ENCODE measurements at places on chromosomes 6 and 20. TPM values are rescaled to one million over a fixed set of nuclear protein-coding genes. Genes with fewer than 3 reads are reported as not detected.

GRCh38 chr20:50980071-50980681 lies 21.6 kb downstream of the MOCS3 start:
- no peak for DNase-seq
- H3K36me3 ChIP-seq = no peaks in the 10 kb centered on the region
- no peak overlapping the region for H3K4me3 ChIP-seq
- H3K27me3 ChIP-seq = peaks cover 13% of the 10 kb centered on the region
- no peak overlapping the region for H3K27ac ChIP-seq

The CALHM5 gene
- 5.2 TPM for total RNA-seq

DNA sequence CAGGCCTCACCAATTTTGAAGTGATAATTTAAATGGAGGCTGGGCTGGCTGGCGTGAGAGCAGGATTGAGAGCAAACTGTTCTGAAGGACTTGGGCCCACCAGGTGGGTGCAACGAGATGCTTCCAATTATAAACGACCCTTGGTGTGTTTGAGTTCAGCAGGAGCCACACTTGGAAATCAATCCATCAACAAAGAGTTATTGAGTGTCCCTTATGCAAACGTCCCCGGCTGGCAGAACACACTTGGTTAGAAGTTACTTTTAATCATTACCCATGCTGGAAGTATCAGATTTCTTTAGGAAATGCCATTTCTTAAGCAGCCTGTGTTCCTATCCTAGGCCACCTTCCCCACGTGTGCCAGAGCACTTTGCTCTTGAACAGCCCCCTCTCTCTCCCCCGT lies 37.8 kb upstream of the ZNF831 start:
- no peaks in the 10 kb centered on the region for H3K4me1 ChIP-seq
- no peaks in the 10 kb centered on the region for H3K36me3 ChIP-seq
- no peaks in the 10 kb centered on the region for H3K27me3 ChIP-seq
- H3K27ac ChIP-seq = no peak overlapping the region

The ESR1 gene
- 5.4 TPM for total RNA-seq

The PXDC1 gene
- total RNA-seq = 108 TPM

The EDN3 gene
- not detected for total RNA-seq

- no peaks in the 10 kb centered on the region for H3K27me3 ChIP-seq
- H3K4me1 ChIP-seq = peaks cover 6% of the 10 kb centered on the region
- DNase-seq = no peak
- H3K4me3 ChIP-seq = no peak overlapping the region
- H3K27ac ChIP-seq = peak overlapping the region; percentile 42
Observed at GRCh38 chr6:11412011-11412424, 125.5 kb upstream of the TMEM170B start.

DNA sequence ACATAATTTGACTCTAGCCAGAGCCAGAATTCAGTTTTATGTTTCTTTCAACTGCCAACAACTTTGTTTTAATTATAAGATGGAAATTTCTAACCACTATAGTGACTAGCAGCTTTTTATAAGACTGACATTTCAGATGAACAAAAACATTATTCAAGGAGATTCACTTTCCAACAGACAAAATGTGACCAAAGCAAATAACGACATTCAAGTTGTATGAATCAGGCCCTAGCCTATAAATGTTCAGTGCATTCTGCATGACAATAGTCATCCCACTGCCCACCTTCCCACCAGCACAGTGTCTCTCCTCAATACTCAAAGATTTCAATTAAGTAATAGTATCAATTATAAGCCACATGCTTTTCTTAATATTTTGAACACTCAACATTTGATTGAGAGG lies 200.7 kb downstream of the KHDC1L start:
- H3K27ac ChIP-seq = no peak overlapping the region
- no peak overlapping the region for H3K4me3 ChIP-seq
- H3K4me1 ChIP-seq = no peaks in the 10 kb centered on the region
- no peaks in the 10 kb centered on the region for H3K36me3 ChIP-seq

The GNAS-AS1 gene
- 0.42 TPM for total RNA-seq

DNA sequence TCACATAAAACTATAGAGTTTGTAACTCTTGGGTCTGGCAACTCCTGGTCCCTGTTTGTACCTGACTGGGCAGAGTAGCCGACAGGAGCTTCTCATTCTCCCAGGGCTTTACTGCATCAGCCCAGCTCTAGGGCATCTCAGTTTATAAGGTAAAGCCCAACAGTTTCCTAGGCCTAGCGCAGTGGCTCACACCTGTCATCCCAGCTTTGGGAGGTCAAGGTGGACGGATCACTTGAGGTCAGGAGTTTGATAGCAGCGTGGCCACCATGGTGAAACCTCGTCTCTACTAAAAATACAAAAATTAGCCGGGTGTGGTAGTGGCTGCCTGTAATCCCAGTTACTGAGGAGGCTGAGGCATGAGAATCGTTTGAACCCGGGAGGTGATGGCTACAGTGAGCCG lies 47.8 kb downstream of the ATP9A start:
- no peak for DNase-seq
- H3K4me1 ChIP-seq = no peaks in the 10 kb centered on the region
- no peak overlapping the region for H3K27ac ChIP-seq
- H3K36me3 ChIP-seq = no peaks in the 10 kb centered on the region

DNA sequence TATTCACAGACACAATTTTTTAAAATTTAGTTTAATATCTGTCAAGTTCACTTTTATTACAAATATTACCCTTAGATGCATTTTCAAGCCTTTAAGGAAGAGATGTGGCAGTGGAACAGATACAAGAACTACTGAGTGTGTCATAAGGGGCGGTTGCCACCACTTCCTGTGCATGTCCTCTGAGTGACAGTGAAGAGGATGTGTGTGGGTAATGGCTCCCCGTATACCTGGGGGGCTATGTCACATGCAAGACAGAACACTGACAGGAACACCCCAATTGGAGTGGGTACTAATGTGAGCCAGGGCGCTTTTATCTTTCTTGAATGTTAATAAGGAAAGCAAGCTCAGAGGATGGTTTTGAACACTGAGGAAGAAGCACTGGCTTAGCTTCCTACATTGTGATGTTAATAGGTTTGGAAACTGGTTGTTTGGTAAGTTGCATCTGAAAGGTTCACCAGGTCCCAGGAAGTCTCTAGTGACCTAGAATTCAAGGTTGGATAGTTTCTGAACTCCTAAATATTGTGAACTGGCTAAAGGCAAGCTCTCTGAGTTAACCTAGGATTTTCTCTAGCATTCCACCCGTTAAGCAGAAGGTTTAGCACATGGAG lies 83.4 kb upstream of the ASF1A start:
- H3K4me3 ChIP-seq = no peak overlapping the region
- no peaks in the 10 kb centered on the region for H3K36me3 ChIP-seq
- no peaks in the 10 kb centered on the region for H3K4me1 ChIP-seq
- H3K27ac ChIP-seq = no peak overlapping the region

GRCh38 chr6:137149035-137149393 lies 24.4 kb downstream of the IL22RA2 start:
- no peaks in the 10 kb centered on the region for H3K36me3 ChIP-seq
- DNase-seq = no peak
- no peaks in the 10 kb centered on the region for H3K4me1 ChIP-seq
- no peak overlapping the region for H3K4me3 ChIP-seq

- DNase-seq = no peak
- H3K4me3 ChIP-seq = no peak overlapping the region
- no peaks in the 10 kb centered on the region for H3K27me3 ChIP-seq
- no peak overlapping the region for H3K27ac ChIP-seq
- no peaks in the 10 kb centered on the region for H3K4me1 ChIP-seq
Observed at GRCh38 chr6:68252632-68253031, 382.4 kb upstream of the ADGRB3 start.

- H3K4me1 ChIP-seq = no peaks in the 10 kb centered on the region
- no peaks in the 10 kb centered on the region for H3K36me3 ChIP-seq
- H3K27ac ChIP-seq = no peak overlapping the region
- H3K4me3 ChIP-seq = no peak overlapping the region
- H3K27me3 ChIP-seq = no peaks in the 10 kb centered on the region
Observed at GRCh38 chr20:7967199-7967844, 27.1 kb upstream of the HAO1 start.

- H3K36me3 ChIP-seq = no peaks in the 10 kb centered on the region
- no peak overlapping the region for H3K27ac ChIP-seq
- no peak for DNase-seq
Observed at GRCh38 chr6:75906871-75907270, 157.8 kb downstream of the MYO6 start.

DNA sequence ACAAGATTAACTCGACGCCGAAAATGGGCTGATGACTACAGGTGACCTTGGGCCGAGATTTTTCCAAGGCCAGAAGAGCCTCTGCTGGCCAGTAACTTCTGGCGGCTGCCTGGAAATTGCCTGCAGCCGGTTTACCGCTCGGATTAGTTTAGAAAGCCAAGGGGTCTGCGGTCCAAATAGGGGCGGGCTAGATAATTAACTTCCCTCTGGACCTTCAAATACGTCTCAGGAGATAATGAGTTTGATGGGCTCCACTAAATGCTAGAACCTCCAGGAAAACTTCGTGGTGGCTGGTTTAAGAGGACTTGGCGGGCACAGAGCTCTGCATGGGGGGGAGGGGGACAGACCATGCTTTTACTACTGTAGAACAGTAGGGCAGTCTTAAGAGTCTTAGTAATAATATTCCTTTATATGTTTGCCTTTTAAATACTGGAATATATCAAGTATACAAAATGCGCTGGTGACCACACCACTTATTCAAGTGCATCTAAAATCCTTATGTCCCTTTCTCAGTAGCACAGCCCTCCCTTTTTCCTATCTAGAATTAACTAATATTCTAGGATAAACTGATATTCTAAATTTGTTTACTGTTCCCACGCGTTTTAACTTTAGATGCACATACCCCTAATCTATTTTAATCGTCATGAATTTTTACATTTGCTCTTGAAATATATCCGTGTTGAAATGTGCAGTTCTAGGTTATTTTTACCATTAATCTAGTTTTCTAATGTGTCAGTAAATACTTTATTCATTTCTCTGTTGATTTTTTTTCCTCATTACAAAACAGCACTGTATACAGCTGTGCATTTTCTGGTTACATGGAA lies 107.5 kb upstream of the PRSS16 start:
- DNase-seq = no peak
- H3K27me3 ChIP-seq = peaks cover 13% of the 10 kb centered on the region
- peak overlapping the region; percentile 85 for H3K27ac ChIP-seq
- no peaks in the 10 kb centered on the region for H3K36me3 ChIP-seq

DNA sequence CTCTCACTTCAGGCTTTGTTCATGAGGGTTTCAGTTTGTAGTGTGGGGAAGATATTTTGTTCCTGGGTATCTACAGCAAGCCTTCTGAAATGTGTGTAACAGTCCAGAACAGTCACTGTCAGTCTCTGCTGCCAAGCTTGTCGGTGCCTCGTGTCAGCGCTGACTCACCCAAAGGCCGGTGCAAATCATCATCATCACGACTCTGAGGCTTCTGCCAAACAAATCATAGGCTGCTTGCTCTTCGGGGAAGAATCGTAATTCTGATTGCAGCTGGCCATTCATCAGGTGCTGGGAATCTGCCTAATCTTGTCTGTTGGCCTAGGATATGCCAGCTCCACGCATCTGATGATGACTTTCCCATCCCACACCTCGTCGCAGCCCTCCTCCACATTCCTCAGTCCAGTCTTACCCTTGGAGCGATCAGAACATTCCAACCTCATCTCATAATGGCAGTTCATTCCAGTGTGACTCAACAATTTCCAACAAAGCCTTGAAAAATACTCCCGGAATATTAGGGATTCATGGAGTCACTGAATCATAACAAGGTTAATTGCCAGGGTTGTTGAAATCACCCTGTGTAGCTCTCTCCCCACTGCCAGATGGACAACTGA lies 40.9 kb downstream of the ALDH8A1 start:
- H3K4me3 ChIP-seq = peak overlapping the region; percentile 7
- peak overlapping the region; percentile 69 for H3K27ac ChIP-seq
- H3K4me1 ChIP-seq = no peaks in the 10 kb centered on the region
- H3K27me3 ChIP-seq = no peaks in the 10 kb centered on the region
- no peaks in the 10 kb centered on the region for H3K36me3 ChIP-seq
- peak; percentile 33 for DNase-seq

DNA sequence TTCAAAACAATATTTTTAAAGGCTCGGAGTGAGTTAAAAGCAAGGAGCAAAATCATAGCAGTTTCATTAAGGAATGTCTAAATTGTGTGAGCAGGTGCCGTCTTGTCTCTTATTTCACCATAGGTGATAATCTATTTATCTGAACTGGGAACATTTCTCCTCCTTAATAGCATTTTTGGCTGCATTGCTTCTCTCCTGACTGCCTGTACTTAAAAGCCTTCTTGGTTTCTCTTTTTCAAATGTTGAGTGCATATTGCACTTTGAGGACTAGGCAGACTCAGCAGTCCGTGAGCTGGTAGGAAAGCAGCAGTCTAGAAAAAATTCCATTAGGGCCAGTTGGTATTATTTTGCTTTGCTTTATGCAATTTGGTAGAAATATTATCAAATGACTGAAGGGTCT lies 645.9 kb downstream of the GRIK2 start:
- no peaks in the 10 kb centered on the region for H3K4me1 ChIP-seq
- H3K27ac ChIP-seq = no peak overlapping the region

The TSBP1 gene
- total RNA-seq = not detected

- no peak overlapping the region for H3K27ac ChIP-seq
- DNase-seq = no peak
- no peaks in the 10 kb centered on the region for H3K36me3 ChIP-seq
- H3K4me3 ChIP-seq = no peak overlapping the region
- H3K4me1 ChIP-seq = no peaks in the 10 kb centered on the region
Observed at GRCh38 chr6:110317646-110318045, 40.5 kb downstream of the METTL24 start.

- DNase-seq = no peak
- no peaks in the 10 kb centered on the region for H3K4me1 ChIP-seq
- H3K4me3 ChIP-seq = no peak overlapping the region
- no peaks in the 10 kb centered on the region for H3K27me3 ChIP-seq
Observed at GRCh38 chr6:69622230-69622629, 174.6 kb downstream of the LMBRD1 start.

The UNC93A gene
- not detected for total RNA-seq

GRCh38 chr6:155738602-155739105 lies 283.0 kb upstream of the NOX3 start:
- DNase-seq = no peak
- H3K27me3 ChIP-seq = no peaks in the 10 kb centered on the region
- no peak overlapping the region for H3K4me3 ChIP-seq
- no peaks in the 10 kb centered on the region for H3K36me3 ChIP-seq

DNA sequence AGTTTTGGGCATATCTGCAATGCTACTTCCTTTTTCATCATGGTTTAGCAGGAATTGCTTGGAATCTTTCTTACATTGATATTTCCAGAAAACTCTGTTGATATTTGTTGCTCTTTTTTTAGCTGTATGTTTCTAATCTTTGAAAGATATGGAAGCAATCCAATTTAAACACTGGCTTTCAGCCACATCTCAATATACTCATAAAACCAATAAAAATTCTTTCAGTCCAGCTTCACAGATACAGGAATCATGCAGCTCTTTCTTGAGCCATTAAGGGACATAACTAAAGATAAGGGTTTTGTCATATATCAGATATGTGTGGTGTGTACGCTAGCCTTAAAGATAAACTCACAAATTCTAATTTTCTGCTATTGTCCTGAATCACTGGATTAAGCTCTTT lies 47.4 kb downstream of the PKIB start:
- H3K27ac ChIP-seq = no peak overlapping the region
- no peak overlapping the region for H3K4me3 ChIP-seq

Measured in tibial nerve (tissue), 4 donors.